WTC11 (cell line): ENCODE measurements at places on chromosomes 6 and 20. TPM values are rescaled to one million over a fixed set of nuclear protein-coding genes. Genes with fewer than 3 reads are reported as not detected.
A peak's percentile ranks its signal among the peaks of the same experiment; 100 is the strongest.

- H3K27me3 ChIP-seq: no peaks in the 10 kb centered on the region
- H3K4me1 ChIP-seq: no peaks in the 10 kb centered on the region
- no peak overlapping the region for H3K4me3 ChIP-seq
- no peak for DNase-seq
Measured at GRCh38 chr6:112717401-112717800, 370.3 kb downstream of the RFPL4B start.

GRCh38 chr20:60054716-60055634 is 96.8 kb downstream of the CDH26 start:
- peaks cover 13% of the 10 kb centered on the region for H3K4me1 ChIP-seq
- no peak overlapping the region for H3K4me3 ChIP-seq
- H3K27me3 ChIP-seq: peaks cover 6% of the 10 kb centered on the region; the same call in 1 of the 2 replicates
- H3K36me3 ChIP-seq: no peaks in the 10 kb centered on the region
- no peak for DNase-seq
- H3K27ac ChIP-seq: no peak overlapping the region

GRCh38 chr6:143286251-143286795 is 164.2 kb downstream of the ADAT2 start:
- no peaks in the 10 kb centered on the region for H3K27me3 ChIP-seq
- H3K4me1 ChIP-seq: peaks cover 45% of the 10 kb centered on the region
- peaks cover 19% of the 10 kb centered on the region for H3K36me3 ChIP-seq

DNA sequence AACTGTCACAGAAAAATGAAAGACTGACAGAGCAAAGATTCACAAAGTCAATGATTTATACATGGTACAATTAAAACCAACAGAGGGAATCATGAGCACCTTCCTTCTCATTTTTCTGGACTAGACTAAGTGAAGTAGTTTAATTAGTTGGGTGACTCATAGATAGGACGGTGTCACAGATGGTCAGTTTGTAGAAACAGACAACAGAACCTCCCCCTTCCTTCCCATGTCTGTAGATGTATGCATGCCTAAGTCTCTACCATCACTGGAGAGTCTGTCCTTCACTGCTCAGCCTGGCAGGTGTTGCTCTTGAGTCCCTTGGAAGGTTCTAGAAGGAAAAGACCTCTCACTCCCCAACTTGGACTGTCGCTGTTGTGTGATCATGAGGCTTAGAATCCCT is 75.4 kb upstream of the EEF1E1 start:
- no peaks in the 10 kb centered on the region; the same call in 1 of the 2 replicates for H3K27me3 ChIP-seq
- H3K36me3 ChIP-seq: peaks cover 11% of the 10 kb centered on the region
- H3K4me3 ChIP-seq: no peak overlapping the region
- DNase-seq: no peak
- peaks cover 29% of the 10 kb centered on the region for H3K4me1 ChIP-seq

- no peak overlapping the region for H3K27ac ChIP-seq
- no peaks in the 10 kb centered on the region for H3K27me3 ChIP-seq
- DNase-seq: no peak
- no peak overlapping the region for H3K4me3 ChIP-seq
- no peaks in the 10 kb centered on the region for H3K36me3 ChIP-seq
Measured at GRCh38 chr6:137968901-137969300, 101.8 kb downstream of the TNFAIP3 start.

DNA sequence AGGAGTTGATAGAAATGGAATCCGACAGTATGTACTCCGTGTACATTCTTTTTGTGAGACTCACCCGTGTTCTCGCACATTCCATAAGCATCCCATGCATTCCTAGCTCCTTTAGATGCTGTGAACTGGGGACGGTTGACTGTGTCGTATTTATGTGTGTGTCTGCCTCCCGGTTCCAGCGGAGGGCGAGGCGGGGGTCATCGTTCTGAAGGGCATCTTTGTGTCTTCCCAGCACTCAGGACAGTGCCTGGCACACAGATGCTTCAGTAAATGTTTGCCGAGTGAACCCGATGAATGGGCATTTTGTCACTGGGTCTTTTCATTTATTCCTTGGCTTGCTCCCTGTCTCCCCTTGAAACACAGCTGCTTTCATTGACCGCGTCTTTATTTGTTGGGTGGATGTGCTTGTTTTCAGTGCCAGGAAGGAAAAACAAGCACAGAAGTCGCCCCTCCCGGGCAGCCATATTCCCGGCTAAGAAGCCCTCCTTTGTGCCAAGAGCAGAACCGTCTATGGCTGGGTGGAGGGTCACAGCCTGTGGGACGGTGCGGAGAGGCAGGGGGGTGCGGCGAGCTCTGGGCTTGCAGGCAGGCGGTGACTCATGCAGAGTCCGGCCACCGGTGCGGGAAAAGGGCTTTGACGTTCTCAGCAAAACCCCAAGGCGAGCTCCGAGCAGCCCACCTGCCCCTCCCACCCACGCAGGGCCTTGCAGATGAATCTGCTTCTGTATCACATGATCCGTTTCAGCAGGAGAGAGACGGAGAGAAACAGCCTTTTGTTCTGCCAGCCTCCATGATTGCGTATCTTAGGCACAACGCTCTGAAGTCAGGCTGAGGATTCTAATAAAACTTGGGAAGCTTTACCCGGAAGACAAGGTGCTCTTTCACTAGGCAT is 11.2 kb upstream of the PSMG4 start:
- H3K4me3 ChIP-seq: no peak overlapping the region
- peaks cover 37% of the 10 kb centered on the region for H3K4me1 ChIP-seq
- H3K27ac ChIP-seq: peak overlapping the region; percentile 28; the same call in 1 of the 2 replicates
- peaks cover 15% of the 10 kb centered on the region for H3K27me3 ChIP-seq
- peak; percentile 52 for DNase-seq

DNA sequence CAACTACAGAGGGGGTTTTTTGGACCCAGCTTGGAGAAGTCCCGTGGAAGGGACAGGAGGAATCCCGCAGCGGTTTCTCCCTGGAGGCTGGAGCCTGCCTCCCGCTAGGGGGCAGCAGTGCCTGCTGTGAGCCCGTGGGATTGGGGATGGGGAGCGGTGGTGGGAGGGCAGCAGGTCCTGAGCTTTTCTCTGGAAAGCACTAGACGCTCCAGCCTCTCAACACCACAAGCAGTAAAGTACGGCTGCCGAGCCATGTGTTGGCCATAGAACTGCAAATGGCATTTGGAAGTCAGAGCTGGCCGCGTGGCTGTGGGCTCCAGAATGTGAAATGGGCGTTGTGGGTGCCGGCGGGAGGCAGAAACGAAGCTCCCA is 47.8 kb downstream of the GMPR start:
- H3K4me3 ChIP-seq: peak overlapping the region; percentile 14; the same call in 1 of the 2 replicates
- H3K27me3 ChIP-seq: no peaks in the 10 kb centered on the region
- H3K4me1 ChIP-seq: peaks cover 10% of the 10 kb centered on the region
- no peak overlapping the region for H3K27ac ChIP-seq
- DNase-seq: peak; percentile 83
- no peaks in the 10 kb centered on the region for H3K36me3 ChIP-seq

- no peak overlapping the region for H3K4me3 ChIP-seq
- no peaks in the 10 kb centered on the region for H3K36me3 ChIP-seq
- peaks cover 7% of the 10 kb centered on the region; the same call in 1 of the 2 replicates for H3K4me1 ChIP-seq
- peaks cover 6% of the 10 kb centered on the region for H3K27me3 ChIP-seq
Measured at GRCh38 chr6:150592377-150592995, 7.2 kb upstream of the PLEKHG1 start.

DNA sequence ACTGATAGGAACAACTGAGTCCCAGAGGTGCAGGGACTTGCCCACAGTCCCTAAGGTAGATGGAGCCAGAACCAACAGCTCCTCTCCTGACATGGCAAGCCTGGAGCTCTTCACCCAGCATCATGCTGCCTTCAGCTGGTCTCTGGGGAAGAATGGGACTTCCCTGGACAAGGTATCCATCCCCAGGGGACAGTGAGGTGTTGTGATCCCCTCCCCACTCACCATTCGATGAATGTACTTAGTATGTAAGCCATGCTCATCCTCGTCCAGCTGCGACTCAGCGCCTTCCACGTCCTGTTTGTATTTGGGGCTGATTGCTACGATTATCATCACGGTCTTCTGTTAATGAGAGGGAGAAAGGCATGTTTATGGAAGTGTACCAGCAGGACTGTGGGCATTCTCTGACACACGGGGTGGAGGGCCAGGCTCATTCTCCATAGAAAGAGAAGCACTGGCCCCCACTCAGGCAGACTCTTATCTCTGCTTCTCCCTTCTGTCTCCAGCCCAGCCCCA is 39.4 kb downstream of the TRAF3IP2 start:
- no peak overlapping the region; the same call in none of the 2 replicates for H3K27ac ChIP-seq
- H3K27me3 ChIP-seq: no peaks in the 10 kb centered on the region
- H3K4me3 ChIP-seq: no peak overlapping the region
- peaks cover 50% of the 10 kb centered on the region for H3K36me3 ChIP-seq
- peaks cover 9% of the 10 kb centered on the region for H3K4me1 ChIP-seq

DNA sequence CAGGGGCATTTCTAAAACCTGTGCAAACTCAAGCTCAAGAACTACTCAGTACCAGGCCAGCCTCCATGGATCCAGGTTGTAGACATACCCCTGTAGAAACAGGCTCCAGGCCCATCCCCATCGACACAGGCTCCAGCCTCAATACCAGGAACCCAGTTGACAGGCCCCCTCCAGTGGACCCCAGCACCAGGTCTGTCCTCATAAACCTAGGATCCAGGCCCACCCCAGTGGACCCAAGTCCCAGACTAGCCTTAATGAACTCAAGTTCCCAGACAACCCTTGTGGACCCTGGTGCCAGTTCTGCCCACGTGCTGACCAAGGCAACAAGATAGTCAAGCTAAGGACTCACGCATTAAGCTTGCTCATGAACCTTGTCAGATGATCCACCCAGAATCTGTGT is 476.9 kb downstream of the TBC1D32 start:
- no peak overlapping the region for H3K27ac ChIP-seq
- DNase-seq: no peak
- no peaks in the 10 kb centered on the region for H3K36me3 ChIP-seq
- no peak overlapping the region for H3K4me3 ChIP-seq

- DNase-seq: no peak
- no peak overlapping the region for H3K27ac ChIP-seq
- peaks cover 16% of the 10 kb centered on the region for H3K36me3 ChIP-seq
- no peaks in the 10 kb centered on the region for H3K4me1 ChIP-seq
- no peaks in the 10 kb centered on the region; the same call in 1 of the 2 replicates for H3K27me3 ChIP-seq
- no peak overlapping the region for H3K4me3 ChIP-seq
Measured at GRCh38 chr6:68911334-68911733, 276.3 kb downstream of the ADGRB3 start.

DNA sequence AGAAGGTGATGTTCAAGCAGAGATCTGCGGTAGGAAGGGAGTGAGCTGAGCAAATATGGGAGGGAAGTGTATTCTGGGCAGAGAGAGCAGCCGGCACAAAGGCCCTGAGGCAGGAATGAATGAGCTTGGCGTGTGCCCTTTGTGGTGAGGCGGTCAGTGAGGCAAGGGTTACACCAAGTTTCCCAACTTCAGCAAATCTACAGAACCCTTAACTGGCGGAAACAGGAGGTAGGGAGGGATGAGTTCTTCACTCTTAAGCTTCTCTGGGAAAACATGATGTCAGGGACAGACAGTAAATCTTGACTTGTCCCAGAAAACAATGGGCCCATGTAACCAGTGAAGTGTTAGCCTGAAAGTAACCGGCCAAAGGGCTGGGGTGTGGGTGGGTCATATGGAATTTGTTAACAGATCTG is 97.1 kb upstream of the PTPN1 start:
- DNase-seq: no peak
- no peaks in the 10 kb centered on the region; the same call in 1 of the 2 replicates for H3K27me3 ChIP-seq
- H3K36me3 ChIP-seq: peaks cover 12% of the 10 kb centered on the region
- no peak overlapping the region for H3K4me3 ChIP-seq
- no peak overlapping the region for H3K27ac ChIP-seq
- H3K4me1 ChIP-seq: peaks cover 36% of the 10 kb centered on the region

- no peak overlapping the region for H3K27ac ChIP-seq
- DNase-seq: no peak
- no peaks in the 10 kb centered on the region for H3K27me3 ChIP-seq
- H3K4me1 ChIP-seq: no peaks in the 10 kb centered on the region
- H3K4me3 ChIP-seq: no peak overlapping the region
Measured at GRCh38 chr6:70210462-70210861, 92.4 kb downstream of the COL9A1 start.

- H3K4me3 ChIP-seq: no peak overlapping the region
- peaks cover 51% of the 10 kb centered on the region for H3K36me3 ChIP-seq
- H3K27me3 ChIP-seq: no peaks in the 10 kb centered on the region
- peaks cover 20% of the 10 kb centered on the region for H3K4me1 ChIP-seq
Measured at GRCh38 chr20:59037386-59037785, 5.2 kb downstream of the PRELID3B start.

- peak overlapping the region; percentile 97 for H3K27ac ChIP-seq
- H3K36me3 ChIP-seq: no peaks in the 10 kb centered on the region
- peak overlapping the region; percentile 99 for H3K4me3 ChIP-seq
- peaks cover 68% of the 10 kb centered on the region for H3K4me1 ChIP-seq
Measured at GRCh38 chr6:100880149-100880852, 828 bp downstream of the ASCC3 start.

The HAO1 gene
- total RNA-seq: 0.09 TPM in 1 of 3 replicates, not detected in the others

The WTAP gene
- total RNA-seq: 88.8 to 92.7 TPM (median 91.9 TPM) in 3 replicates

The SPATS1 gene
- not detected in 3 replicates for total RNA-seq

The RAMACL gene
- 0.30 to 0.79 TPM (median 0.53 TPM) in 3 replicates for total RNA-seq

The NR2E1 gene
- not detected in 3 replicates for total RNA-seq

The OR14J1 gene
- not detected in 3 replicates for total RNA-seq

The TUBB1 gene
- not detected in 3 replicates for total RNA-seq

The ULBP2 gene
- total RNA-seq: 0.13 to 0.23 TPM in 2 of 3 replicates, not detected in the other

The HSPA1L gene
- total RNA-seq: 1.2 to 2.1 TPM (median 1.9 TPM) in 3 replicates

The ADGB gene
- total RNA-seq: not detected in 3 replicates
